HFFc6 (cell line): ENCODE measurements at places on chromosomes 16 and 17.

DNA sequence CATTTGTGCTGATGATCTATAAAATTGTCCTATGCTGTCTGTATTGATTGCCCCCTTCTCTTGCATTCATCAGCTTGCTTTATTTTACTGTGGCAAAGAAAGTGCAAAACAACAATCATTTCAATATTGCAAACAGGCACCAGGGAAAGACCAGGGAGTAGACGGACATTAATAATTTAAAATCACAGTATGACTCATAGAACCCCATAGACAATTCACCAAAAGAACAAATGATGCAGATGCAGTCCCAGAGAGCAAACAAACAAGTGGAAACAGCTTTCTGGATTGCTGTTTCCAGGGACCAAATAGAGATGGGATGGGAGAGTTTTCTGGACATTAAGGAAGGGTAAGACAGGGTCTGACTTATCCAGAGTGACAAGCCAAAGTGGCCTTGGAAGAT is 70.1 kb downstream of the ABCC12 start:
- no peak for DNase-seq

GRCh38 chr17:41697122-41697962 is 8.7 kb downstream of the EIF1 start:
- no peak for DNase-seq

GRCh38 chr17:79944251-79944812 is 91.3 kb downstream of the TBC1D16 start:
- no peak for DNase-seq

- no peak for DNase-seq
Measured at GRCh38 chr17:40224718-40225550, 5.8 kb downstream of the WIPF2 start.

GRCh38 chr17:46894476-46895151 is 28.3 kb upstream of the GOSR2 start:
- DNase-seq, result no peak

GRCh38 chr16:85543536-85543935 is 69.6 kb upstream of the GSE1 start:
- DNase-seq, result no peak

- no peak for DNase-seq
Measured at GRCh38 chr17:29094101-29094708, 51.3 kb downstream of the PIPOX start.

DNA sequence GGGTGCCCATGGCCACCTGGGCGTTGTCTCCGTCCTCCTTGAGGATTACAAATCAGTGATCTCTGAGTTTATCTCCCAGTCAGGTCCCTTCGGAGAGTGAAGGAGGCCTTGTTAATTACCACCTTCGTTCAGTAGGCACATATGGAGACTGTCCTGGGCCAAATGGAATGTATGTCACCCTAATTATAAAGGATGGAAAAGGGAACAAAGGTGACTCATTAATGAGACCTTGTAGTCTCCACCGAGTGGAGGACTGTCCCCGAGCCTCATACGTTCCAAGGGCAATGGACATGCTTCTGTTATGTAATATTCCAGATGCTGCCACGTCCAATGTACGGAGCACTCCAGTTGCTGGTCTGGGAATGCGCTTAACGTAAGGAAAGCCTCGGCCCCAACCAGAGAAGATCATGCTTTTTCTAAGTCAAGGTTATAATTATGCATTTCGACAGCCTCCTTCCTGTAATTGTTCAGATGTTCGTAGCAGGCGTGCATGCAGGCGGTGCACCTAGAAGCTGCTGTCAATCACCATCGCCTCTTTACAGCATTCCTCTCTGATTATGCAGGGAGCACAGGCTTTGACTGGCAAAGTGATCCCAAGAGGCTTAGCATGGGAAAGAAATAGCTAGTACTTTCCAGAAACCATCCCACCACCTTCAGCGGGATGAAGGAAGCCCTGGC is 22.4 kb upstream of the SEC14L1 start:
- no peak for DNase-seq

DNA sequence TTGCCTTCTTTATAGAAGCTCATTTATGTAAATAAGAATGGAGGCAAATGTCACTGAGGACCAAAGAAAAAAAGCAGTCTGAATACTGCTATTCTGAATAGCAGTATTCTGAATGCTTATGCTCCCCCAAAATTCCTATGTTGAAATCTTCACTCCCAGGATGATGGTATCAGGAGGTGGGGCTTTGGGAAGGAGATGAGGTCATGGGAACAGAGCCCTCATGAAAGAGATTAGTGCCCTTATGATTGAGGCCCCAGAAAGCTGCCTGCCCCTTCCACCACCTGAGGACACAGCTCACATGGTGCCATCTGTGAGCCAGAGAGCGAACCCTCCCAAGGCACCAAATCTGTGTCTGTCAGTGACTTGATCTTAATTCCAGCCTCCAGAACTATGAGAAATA is 28.8 kb downstream of the HEATR6 start:
- no peak for DNase-seq

DNA sequence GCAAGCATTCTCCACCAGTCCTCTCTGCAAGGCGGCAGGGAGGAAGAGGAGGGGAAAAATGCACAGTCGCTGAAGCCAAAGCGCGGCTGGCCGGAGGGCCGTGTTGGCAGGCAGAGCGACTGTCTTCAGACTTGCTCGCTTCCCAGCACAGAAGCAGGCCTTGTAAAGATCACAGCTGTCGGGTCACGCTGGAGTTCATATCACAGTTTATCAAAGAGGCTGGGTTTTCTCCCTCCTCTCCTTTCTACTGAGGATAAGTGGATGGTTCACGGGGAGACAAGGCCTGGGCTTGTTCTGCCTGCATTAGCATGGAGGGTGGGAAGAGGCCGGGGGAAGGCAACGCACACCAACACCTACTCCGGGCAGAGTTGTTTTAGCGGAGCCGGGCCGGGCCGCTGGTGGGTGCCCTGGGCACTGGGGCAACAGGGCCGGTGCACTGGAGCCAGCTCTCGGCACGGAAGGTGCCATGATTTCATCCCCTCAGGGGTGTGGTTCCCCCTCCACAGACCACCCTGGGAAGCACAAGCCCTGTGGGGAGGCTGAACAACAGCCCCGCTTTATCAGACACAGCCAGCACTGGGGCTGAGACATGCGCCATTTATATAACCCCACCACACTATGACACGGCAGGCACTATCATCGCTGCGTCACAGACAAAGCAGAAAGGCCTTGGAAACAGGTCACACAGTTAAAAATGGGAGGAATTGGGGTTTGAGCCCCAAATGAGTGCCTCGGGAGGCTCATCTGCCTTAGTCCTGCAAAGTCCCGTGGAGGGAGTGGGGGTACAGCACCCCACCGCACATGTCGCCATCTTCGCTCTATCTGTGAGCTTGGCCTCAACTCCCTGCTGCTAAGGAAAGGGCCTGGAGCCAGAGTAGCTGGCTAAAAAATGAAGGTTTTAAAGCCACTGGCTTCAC is 40.3 kb upstream of the MTSS2 start:
- no peak for DNase-seq

DNA sequence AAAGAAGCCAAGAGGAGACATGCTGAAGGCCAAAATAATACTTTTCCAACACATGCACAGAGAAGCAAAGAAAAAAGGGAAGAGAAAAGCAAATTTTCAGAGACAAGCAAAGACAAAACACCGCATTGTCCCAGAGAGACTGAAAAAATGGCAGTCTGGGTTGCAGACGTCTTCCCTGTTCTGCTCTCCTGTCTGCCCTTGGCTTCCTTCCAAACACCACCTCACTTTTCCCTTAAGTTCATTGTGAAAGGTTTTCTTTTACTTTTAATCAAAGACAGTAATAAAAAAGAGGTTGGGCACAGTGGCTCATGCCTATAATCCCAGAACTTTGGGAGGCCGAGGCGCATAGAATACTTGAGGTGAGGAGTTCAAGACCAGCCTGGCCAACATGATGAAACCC is 21.2 kb upstream of the VAT1L start:
- no peak for DNase-seq

DNA sequence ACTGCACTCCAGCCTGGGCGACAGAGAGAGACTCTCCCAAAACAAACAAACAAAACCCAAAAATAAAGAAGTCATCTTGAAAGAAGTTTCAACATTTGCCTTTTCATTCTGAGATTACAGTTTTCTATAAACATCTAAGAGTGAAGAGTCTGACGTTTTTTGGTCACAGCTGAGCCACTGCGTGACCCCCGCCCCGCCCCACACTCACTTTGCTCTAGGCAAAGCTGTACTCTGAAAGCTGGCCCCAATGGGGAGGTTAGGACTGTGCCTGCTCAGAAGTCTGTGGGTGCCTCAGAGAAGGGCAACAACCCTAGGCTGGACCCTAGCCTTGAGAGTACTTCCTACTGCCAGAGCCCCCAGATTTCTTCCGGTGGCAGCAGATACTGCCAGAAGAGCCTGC is 19.3 kb downstream of the CYB5D2 start:
- DNase-seq, result no peak

- DNase-seq, result no peak
Measured at GRCh38 chr17:63911657-63912100, 621 bp upstream of the CSHL1 start.

DNA sequence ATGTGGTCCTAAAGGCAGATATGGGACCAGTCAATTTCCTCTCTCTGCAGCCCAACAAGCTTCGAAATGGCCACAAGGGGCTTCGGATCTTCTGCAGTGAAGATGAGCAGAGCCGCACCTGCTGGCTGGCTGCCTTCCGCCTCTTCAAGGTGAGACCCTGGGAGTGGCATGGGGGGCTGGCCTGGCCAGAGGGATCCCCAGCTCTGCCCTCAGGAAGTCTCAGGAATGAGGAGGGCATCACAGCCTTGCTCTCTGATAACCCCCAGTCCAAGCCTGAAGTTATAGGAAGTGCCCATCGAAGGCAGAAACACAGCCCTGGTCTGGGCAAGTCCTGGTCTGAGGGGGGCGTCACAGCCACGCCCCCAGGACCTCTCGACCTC is 7.1 kb downstream of the GRB7 start:
- DNase-seq, result no peak

- DNase-seq, result no peak
Measured at GRCh38 chr17:74712756-74713155, at the start of gene CD300LF. Gene CD300LF, minus strand, starts transcription at chr17:74712923. Its CDS starts 57 bp downstream, at chr17:74712866.

- DNase-seq, result no peak
Measured at GRCh38 chr16:65042438-65043365, 79.2 kb downstream of the CDH11 start.

- no peak for DNase-seq
Measured at GRCh38 chr16:17602678-17603077, 131.9 kb upstream of the XYLT1 start.
